SJCRH30 (cell line): ENCODE measurements at places on chromosomes 6 and 20. TPM values are rescaled to one million over a fixed set of nuclear protein-coding genes. Genes with fewer than 3 reads are reported as not detected.
A peak's percentile ranks its signal among the peaks of the same experiment; 100 is the strongest.

The SEMG1 gene
- not detected in 2 replicates for total RNA-seq

The UNC5CL gene
- total RNA-seq, result 0.23 and 0.40 TPM in 2 replicates

The TFAP2B gene
- total RNA-seq, result 14.0 and 16.7 TPM in 2 replicates

The INSM1 gene
- 5.5 and 6.3 TPM in 2 replicates for total RNA-seq

The DUSP15 gene
- 2.5 and 2.9 TPM in 2 replicates for total RNA-seq

The SLC22A16 gene
- 0.38 TPM in 1 of 2 replicates, not detected in the other for total RNA-seq

- DNase-seq, result no peak
Observed at GRCh38 chr6:122405417-122405816, 6.0 kb downstream of the HSF2 start.

GRCh38 chr6:167722634-167723309, 103.9 kb upstream of the AFDN start:
- no peak for DNase-seq

- no peak for DNase-seq
Observed at GRCh38 chr6:156783958-156784357, 6.8 kb downstream of the ARID1B start.

- no peak for DNase-seq
Observed at GRCh38 chr20:496126-496696, 33.9 kb upstream of the TBC1D20 start.

DNA sequence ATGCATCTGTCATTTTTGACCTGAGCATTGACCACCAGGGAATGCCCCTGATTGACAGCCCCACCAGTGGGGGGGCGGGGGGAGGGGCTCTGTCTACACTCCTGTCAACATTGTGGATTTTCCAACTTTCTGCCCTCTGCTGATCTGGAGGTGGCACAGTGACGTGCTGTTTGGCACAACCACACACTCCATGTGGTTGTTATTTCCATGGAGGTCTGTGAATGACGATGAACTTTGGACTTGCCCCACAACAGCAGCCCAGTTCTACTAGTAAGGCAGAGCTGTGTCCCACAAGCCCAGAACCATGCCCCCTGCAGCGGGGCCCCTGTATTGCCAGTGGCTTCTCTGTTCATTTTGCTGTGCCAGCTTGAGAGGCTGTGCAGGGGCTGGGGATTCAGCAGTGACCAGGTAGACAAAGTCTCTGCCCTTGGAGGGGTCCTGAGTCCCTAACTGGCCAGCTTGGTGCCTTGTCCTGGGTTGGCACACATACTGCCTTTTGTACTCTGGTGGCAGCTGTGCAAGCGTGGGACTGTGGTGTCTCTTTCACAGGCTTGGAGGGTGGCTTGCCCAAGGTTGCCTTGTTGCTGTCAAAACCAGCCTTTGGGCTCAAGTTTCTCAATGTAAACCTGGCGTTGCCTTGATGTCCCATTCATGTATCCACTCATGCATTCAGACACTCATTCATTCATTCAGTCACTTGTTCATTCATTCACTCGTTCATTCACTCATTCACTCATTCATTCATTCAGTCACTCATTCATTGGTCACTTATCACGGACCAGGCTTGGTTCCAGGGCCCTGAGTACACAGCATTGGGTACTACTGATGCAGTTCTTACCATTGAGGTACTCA, 108.5 kb downstream of the SYCP2 start:
- no peak for DNase-seq

- DNase-seq, result peak; percentile 25
Observed at GRCh38 chr20:39775110-39775509, 813.0 kb downstream of the DHX35 start.

DNA sequence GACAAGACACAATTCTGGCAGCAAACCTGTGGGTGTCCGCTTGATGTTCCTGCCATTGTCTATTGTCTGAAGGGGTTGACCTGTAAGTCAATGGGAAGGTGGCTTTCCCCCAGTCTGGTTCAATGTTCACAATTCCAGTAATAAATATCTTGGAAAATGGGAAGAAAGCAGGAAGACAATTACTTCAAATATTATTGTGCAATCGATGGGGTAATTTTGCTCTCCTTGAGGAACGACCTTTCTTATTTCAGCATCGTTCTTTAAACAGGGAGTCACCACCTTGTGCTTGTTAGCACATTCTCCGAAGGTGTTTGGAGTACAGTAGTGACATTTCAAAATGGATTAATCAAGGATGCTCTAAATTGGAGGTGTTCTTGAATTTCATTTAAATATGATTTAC, 136.9 kb downstream of the BTBD3 start:
- DNase-seq, result no peak

DNA sequence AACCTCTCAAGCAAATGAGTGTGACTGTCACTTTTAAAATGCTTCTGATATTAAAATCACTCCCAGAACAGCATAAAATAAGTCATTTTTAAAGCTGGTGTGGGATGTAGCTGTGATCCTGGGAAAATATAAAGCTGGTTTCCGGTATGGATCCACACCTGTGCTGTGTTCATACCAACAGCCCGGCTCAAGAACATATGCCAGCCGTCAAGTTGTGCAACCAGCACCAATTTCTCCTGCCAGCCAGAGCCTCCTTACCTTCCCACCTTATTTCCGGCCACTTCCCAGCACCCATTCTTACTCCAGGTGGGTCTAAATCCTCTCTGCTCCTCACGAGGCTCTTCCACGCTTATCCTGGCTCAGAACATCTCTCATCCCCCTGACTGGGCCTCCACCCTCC, 50.9 kb upstream of the RPS6KA2 start:
- DNase-seq, result no peak

DNA sequence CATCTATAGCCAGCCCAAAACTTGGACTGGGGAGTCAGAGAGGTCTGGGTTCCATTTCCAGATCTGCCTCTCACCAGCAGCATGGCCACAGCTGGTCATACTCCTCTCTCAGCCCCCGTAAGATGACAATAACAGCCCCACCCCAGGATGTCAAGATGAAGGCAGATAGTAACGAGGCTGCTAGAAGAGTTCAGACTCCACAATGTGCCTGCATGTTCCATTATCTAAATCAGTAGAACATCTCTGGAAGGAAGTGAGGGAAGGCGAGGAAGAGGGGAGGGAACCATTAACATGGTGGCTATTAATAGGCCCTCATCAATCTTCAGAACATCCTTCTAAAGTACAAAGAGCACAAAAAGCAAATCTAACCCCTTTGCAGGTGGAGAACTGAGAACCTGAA, 98.0 kb upstream of the KCNG1 start:
- no peak for DNase-seq

GRCh38 chr6:26556263-26557070, 18.3 kb downstream of the HMGN4 start:
- peak; percentile 62 for DNase-seq

DNA sequence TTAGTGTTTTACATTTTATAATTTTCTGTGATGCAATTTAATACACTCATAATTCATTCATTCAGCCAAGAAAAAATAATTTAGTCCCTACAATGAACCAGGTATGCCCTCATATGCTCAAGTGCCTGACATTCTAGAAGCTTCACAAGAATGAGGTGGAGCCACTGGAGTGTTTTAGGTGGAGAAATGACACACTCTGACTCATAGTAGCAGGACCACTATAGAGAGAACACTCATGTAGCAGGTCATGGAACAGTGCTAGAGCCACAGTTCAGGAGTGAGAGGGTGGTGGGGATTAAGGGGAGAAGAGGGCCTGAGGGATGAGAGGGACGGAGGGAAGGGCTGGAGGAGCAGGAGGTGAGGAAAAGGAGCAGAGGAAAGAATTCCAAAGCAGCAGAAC, 1.4 kb upstream of the HLA-G start:
- no peak for DNase-seq
